ENCODE measurements at places on chromosomes 3 and 15. TPM values are rescaled to one million over a fixed set of nuclear protein-coding genes. Genes with fewer than 3 reads are reported as not detected.

GRCh38 chr3:5165698-5166097 is 21.8 kb upstream of the EDEM1 start:
- DNase-seq: no peak

DNA sequence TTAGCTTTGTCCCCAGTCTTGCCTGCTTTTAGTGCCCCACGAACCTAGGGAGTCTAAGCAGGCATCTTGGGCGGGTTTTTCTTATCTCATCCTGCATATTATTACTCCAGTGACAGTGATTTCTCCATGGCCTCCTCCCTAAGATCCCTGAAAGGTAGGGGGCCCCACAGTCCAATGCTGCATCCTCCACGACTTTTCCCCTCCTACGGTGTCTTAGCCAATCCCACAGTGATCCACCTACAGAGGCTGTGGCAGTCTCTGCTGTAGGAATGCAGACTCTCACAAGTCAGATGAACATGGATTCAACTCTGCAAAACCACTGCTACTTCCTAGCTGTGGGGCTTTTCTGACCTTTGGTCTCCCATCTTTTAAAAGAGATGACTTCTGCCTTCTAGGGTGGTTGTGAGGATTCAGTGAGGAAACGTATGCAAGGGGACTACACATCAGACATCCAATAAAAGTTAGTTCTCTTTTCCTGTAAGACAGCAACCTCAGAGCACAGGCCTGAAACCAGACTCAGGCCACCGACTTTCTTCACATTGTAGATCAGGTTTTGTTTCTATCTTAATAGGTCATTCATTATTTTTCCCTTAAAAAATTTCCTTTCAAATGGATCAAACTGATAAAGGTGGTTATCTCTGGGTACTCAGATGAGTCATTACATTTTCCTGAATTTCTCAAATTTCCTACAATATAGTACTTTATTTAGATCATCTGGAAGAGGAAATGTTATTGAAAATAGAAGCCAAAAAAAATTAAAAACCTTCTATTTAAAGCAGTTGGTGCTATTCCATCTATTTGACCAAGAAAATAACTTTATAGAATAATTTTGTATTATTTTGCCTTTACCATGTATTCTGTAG is 23.2 kb downstream of the ILDR1 start:
- no peak for DNase-seq

- no peak for DNase-seq
Measured at GRCh38 chr15:32763295-32763694, 45.5 kb downstream of the GREM1 start.

DNA sequence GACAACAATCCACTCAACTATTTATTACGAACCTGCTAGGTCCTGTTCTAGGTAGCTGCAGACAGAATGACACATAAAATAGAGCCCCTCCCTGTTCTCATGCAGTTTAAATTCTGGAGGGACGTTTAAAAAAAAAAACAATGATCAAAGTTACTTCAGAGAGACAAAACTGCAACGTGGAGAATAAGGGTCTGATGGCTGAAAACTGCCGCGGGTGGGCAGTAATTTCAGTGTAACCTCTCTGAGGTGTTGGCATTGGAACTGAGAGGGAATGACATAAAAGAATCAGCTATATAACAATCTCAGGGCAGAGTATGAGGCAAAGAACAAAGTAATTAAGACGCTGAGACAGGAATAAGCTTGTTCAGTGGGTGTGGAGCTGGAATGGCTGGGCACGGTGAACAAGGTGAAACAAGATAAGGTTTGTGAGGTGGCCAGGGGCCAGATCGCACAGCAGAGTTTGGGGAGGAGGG is 19.5 kb downstream of the TBL1XR1 start:
- no peak for DNase-seq

DNA sequence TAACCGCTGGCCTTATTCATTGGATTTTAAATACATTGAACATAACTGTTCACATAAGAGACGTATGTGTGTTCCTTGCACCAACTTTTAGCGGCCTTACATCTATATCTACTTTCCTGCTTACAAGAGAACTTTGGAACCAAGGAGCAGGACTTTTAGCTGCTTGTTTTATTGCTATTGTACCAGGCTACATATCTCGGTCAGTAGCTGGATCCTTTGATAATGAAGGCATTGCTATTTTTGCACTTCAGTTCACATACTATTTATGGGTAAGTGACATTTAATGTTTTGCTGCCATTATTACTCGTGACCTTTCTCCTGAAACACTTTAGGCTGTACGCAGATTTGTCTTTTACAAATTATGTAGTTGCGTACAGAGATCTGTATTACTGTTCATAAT is 47.1 kb downstream of the STT3B start:
- no peak for DNase-seq

DNA sequence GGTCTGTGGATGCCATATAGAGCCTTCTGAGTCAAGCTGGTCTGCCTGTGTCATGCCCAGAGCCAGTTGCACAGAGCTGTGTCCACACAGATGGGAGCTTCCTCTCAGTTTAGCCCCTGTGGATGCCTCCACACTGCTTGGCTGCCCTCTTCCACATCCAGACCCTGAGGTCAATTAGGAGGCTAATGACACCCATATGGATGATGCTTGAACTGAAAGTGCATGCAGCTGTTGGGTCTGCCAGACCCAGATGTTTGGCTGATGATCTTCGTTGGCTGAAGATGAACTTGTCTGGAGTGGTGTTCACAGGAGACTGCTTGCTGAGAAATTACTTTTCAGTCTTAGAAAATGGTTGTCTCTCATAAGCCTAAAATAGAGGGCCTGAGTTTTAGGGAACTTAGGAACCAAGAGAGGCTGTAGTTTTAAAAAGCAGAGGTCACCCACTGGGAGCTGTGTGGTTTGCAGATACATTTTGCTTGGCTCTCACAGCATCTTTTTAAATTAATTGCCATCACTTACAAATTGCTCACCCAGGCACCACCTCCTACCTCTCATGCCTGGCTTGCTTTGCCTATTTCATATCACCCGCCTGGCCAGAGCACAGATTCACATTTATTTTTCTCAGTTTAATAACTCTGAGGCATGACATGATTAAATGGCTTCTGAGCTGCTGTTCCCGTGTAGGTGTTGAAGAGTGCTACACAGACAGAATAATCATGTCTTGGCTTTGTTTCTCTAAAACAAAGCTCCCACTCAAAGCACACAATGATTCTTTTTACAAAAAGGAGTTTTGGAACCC is 176.1 kb downstream of the MINAR1 start:
- no peak for DNase-seq

- DNase-seq: no peak
Measured at GRCh38 chr3:29240248-29240647, 40.6 kb upstream of the RBMS3 start.

- no peak for DNase-seq
Measured at GRCh38 chr3:197417441-197417840, 119.0 kb upstream of the DLG1 start.

DNA sequence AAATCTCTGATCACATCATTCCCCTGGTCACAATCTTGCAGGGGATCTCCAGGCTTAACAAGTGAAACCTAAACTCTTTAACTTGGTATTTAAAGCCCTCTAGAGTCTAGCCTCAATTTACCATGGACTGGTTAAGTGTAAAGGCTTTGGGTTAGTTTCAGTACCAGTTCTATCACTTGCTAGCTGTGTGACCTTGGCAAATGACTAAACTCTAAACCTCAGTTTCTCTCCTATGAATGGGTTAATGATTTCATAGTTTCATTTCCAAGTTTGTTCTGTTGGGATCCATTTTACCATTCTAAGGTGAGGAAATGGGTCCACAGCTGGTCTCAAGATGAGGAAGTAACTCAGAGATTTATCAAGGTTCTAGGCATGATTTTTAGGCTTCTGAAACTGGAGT is 38.8 kb upstream of the TIMP4 start:
- no peak for DNase-seq

DNA sequence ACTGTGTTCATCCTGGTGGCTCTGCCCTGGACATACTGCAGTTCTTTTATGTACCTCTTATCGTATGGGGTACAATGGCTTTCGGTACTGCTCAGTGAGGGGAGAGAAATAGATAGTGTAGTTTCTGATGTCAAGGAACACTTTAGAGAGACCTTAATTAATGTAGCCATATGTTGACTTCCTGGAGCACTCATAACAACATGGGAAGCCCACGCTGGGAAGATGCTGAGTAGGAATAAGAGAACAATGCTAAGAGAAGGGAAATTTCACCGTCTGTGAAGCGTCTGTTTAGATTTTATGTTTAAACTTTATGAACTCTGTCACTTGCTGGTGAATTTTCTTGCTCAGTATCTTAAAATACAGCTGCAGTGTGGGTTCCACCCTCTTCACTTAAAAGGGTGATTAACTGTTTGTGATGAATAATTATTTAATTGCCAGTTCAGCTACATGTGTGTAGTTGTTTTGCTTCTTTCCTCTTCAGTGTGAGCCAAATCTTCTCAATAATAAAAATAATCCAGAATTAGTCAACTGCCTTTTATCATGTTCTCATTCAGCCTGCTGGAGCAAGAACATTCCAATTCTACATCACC is 373.1 kb upstream of the TPRG1 start:
- DNase-seq: no peak

DNA sequence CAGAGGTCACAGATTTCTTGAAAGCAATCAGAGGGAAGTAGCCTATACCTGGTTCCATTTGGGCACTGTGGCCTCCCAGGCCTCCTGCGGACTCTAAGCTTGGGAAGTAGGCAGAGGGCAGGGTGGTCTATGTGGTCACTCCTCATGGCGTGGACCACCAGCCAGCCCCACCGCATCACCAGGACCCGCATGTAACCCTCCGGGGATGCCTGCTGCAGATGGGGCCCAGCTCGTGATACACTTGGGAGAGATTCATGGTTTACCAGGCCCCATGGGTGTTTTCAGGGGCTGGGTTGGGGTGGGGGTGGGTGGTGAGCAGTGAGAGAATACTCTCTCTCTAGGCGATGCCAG is 123.7 kb downstream of the ASB7 start:
- no peak for DNase-seq

DNA sequence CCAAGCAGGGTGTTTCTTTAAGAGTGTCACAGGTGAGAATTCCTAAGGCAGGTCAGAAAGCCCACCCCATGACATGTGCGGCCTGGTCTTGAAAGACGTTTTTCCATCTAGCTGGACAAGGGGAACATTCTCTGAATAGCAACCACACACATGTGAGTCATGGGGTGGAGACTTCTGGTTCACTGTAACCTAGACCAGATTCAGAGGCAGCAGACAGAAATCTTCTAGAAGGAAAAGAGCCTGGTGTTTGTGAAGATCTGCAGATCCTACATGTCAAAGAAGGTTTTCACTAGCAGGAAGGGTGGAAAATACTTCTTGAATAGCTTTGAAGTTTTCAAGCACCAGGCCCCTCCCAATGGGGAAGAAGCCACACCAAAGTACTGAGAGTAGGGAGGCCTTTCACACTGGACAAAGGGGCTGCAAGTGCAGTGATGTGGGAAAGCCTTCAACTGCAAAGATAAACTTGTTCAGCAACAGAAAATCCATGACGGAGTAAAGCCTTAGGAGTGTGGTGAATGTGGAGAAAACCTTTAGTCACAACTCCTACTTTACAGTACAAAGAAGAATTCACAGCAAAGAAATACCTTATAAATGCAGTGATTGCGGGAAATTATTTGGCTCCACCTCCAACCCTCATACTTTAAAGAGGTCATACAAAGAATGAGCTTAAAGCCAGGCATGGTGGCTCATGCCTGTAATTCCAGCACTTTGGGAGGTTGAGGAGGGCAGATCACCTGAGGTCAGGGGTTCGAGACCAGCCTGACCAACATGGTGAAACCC is 17.6 kb downstream of the ADAM10 start:
- DNase-seq: no peak

GRCh38 chr3:159800434-159801155 is 188.0 kb upstream of the IL12A start:
- DNase-seq: no peak

DNA sequence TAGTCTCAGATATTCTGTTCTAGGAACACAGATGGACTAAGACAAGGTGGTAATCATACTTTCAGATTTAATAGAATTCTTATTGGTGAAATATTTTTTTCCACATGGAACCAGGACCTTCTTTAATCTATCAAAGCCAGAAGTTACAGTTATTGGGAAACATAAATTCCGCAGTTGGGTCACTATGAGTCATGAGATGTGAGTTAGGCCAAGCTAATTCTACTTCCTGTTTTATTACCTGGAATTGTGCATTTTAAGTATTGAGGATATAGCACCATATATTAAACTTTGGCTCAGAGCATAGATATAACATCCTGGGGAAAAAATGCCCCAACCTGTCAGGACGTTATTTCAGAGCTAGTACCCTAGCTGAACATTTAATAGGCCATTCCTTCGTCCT is 96.4 kb upstream of the P3H2 start:
- no peak for DNase-seq

DNA sequence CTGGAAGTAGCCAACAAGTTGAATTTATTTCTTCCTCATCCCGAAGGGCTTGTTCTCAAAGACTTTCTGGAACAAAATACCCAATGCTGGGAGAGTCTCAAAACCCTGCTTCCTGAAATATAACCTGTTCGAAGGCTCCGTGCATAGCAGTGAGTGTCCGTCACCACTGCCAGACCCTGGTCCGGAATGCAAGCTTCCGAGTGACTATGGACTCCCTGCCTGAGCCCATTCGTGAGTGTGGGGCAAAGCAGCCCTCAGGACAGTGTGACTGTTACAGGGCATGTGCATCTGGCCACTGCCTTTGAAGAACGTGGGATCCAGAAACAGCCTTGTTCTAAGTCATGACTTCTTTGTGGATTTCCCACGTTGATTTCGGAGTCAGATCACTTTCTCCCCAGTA is 214.5 kb upstream of the IGF1R start:
- DNase-seq: no peak

DNA sequence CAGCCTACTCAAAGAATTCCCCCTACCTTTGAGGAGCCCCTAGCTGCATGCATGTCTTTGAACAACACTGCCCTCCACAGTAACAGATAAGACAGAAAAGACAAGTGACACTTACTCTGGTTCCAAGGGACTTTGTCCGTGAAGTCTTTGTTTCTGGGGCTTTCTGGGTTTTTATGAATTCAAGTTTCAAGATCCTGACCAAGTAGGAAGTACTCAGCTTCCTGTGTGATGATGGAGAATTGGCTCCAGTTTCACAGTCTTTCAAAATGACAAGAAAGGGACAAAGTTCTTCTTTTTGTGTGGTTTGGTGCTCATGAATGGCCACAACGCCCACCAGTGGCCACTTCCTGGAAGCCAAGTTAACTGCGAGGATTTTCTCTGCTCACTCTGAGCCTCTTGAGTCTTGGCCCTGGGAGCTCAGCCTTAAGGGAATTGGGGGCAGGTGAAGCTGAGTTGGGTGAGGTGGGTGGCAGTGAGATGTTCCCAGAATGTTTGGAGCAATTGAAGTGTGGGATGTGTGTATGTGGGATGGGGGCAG is at the start of gene CCR1:
Gene CCR1 (minus strand): TSS at position 147 of the 538 bp plus-strand sequence. CDS start 4,000 bp downstream, outside the sequence.
- no peak for DNase-seq

DNA sequence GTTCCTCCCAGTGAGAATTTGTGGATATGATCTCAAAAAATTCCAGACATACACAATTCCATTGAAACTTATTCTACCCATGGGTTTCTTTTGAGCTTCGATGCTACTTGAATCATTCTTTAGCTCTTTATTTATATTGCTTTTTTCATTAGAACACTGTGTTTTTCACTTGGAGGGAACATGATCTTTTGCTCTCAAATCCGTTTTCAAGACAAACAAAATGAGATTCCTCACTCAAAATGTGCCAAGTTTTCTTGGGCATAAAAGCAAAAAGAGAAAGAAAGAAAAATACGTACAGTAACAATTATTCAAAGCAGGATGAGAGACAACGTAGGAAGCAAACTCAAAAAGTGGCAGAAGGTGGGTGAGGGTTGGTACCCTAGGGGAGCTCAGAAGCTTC is 118.8 kb upstream of the PDZRN3 start:
- DNase-seq: no peak

GRCh38 chr3:100400419-100400779 is 490 bp downstream of the TOMM70 start:
- DNase-seq: no peak

The CYP1A2 gene
- not detected for total RNA-seq

The PSMD2 gene
- 136 TPM for total RNA-seq

The KBTBD12 gene
- 5.5 TPM for total RNA-seq

The CD86 gene
- 3.0 TPM for total RNA-seq

The SKOR1 gene
- 0.60 TPM for total RNA-seq

Measured in ureter (tissue), 1 donor.